ENCODE measurements at places on chromosomes 6 and 20. TPM values are rescaled to one million over a fixed set of nuclear protein-coding genes. Genes with fewer than 3 reads are reported as not detected.

Gene SIRPD
- total RNA-seq, result not detected

DNA sequence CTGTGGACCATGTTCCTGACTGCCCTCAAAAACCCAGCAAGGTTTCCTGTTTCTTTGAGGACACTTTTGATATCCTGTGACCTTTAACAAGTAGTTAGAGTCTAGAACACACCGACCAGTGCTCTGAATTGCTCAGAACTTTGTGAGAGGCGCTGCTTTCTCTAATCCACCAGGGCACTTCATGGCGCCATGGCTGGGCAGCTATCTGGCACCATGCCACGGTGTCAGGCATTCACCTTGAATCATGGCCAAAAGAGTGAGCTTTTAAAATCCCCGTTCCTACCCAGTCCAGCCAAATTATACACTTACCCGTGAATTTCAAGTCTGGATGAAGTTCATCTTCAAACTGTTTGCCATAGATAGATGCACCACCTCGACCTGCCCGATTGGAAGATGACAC is 17.0 kb upstream of the CPNE5 start:
- no peak for DNase-seq

- DNase-seq, result no peak
These were observed 46.1 kb downstream of the HLA-F start for GRCh38 chr6:29769336-29769735.

DNA sequence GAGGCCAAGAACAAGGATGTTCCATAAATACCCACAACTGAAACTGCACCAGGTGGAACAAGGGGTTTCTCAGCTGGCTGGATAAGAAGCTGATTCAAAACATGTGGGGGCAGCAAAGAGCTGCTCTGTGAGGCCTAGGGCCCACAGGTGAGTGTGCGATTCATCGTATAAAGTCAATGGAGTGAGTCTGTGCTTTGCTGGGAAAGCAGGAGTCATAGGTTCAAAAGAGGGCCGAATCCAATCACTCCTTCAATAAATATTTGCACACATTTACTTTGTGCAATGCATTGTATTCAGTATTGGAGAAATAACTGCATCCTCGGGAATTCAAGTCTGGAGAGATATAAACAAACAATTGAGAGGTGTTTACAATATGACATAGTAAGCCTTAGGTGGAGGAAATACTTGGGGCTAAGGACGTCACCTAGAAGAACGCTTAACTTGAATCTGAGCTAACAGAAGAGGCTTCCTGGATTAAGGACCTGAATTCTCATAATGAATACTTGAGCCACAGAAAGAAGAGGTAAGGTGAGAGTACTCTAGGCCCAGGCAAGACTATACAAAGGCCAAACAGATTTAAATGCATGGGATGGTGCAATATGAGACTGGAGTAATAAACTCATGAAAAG is 83.7 kb upstream of the TMEM30A start:
- DNase-seq, result peak; percentile 77

- DNase-seq, result no peak
These were observed 882 bp upstream of the FAM184A start for GRCh38 chr6:119079283-119079809.

GRCh38 chr20:45991616-45992015 is 17.1 kb upstream of the MMP9 start:
- DNase-seq, result no peak

GRCh38 chr6:117513778-117514365 is 31.4 kb downstream of the DCBLD1 start:
- no peak for DNase-seq

DNA sequence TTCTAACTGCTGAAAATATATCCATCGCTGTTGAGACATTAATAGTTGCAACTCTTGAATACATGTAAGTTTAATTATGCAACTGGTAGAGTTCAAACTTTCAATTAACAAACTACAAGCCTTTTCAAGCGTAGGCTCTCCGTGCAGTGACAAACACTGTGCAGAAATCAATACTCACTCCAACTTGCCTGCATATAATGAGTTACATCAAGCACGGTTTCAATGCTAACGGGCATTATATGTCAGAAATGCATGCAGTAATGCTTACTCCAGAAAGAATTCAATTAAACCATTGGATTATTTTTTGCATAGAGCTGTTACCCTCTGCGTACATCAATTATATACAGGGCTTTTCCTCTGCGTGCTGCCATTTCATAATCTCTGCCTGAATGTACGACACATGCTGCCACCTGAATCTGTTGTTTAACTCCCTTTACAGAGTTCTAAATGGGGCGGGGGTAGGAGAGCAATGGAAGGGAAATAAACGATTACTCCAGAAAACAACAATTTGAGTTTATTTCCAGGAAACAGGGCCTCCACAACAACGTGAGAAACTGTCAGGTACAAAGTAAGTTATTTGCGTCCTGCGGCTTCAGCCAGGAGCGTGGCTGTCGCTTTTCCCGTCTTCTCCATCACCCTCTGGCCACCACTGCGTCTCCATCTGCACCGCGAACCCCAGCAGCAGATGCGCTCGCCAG is 1.8 kb downstream of the PTPRK start:
- no peak for DNase-seq

Gene GPX5
- total RNA-seq, result not detected

DNA sequence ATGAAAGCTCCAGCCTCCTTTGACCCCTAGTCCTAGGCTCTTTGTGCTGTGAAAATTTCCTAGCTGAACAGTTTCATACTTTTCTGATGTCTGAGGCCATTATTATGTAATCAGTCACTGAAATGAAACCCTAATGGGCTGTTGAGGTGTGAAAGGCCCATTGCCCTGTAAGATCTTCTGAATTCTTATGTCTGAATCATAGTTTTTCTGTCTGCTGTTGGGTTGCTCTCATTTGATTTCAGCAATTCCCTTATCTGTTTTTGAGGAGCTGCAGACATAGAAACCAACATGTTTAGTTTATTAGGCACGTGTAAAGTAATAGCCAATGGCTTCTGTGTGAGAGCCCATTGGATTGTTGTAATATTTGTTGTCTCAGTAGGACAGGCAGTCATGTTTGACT is 118.1 kb downstream of the EYA4 start:
- no peak for DNase-seq

GRCh38 chr6:144265390-144265789 is 19.7 kb upstream of the UTRN start:
- no peak for DNase-seq

Gene MPC1
- total RNA-seq, result 97.7 TPM

- no peak for DNase-seq
These were observed 283.9 kb upstream of the SUPT3H start for GRCh38 chr6:45661661-45662060.

DNA sequence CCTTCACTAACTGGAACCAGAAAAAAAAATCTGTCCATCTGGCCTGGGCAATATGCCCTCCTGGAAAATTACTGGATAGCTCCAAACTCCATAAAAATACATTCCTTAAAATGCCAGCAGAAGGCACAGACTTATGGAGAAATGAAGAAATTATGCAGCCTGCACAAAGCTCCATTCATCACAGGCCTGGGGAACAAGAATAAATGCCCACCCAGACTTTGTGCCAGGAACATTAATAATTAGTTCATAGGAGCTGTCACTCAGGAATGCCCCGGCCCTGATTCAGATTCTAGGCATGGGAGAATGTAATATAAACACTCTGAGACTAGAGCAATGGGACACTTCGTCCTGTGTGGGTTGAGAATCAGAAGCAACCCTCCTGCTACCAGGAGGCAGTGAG is 199.3 kb downstream of the OTOR start:
- no peak for DNase-seq

Gene LHFPL5
- total RNA-seq, result not detected

DNA sequence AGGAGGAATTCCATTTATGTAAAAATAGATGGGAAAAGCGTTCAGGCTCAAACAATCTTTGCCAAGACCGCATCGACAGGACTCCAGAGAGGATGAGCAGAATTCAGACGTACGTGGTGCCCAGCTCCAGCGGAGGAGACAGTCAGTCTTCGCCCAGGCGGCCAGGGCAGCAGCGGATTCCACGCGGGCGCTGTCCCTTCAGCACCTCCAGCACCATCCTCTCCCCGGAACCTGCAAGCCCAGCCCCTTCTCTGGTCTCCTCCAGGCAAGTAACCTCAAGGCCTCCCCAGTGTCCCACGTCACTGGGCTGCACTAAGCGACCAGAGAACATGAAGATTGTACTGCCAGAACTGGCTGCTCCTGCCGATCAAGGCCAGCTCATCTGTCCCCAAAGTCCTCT is 2.8 kb upstream of the KCNQ2 start:
- DNase-seq, result no peak

- no peak for DNase-seq
These were observed 28.3 kb upstream of the FBXO30 start for GRCh38 chr6:145842693-145843546.

Gene PLN
- total RNA-seq, result 49.6 TPM

Gene CDSN
- total RNA-seq, result not detected

Gene TENT5A
- 2.9 TPM for total RNA-seq

DNA sequence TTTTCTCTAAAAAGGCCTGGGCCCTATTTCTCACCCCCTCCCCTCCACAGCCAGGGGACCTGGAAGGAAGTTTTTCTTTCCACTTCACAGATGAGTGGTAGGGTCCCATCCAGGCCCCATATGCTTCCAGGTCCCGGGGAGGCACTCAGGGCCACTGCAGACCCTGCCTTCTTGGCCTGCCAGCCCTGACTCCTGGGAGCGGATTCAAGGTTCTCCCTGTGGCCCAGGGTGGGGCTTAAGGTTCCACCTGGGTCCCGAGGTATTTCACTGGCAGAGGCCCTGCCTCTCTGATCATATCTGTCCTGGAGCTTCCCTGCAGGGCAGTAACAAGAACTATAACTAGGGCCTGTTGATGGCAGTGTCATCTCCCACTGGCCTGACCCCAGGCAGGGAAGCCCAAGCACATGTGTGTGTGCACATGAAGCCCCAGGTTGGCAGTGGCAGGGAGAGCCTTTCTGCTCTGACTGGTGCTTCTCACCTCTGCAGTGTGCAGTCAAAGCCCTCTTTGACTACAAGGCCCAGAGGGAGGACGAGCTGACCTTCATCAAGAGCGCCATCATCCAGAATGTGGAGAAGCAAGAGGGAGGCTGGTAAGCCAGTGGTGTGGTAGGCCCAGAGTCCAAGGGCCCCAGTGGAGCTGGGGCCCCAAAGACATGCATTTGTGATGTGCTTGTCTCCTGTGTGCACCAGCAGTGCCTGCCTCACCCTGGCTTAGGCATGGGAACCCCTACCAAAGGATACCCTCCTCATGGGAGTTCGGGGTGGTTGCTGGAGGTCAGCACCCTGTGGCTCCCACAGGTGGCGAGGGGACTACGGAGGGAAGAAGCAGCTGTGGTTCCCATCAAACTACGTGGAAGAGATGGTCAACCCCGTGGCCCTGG is 31.2 kb downstream of the PLCG1 start:
- DNase-seq, result peak; percentile 5

- DNase-seq, result no peak
These were observed 44.7 kb upstream of the SLCO4A1 start for GRCh38 chr20:62597416-62598115.

Gene TAAR5
- total RNA-seq, result not detected

DNA sequence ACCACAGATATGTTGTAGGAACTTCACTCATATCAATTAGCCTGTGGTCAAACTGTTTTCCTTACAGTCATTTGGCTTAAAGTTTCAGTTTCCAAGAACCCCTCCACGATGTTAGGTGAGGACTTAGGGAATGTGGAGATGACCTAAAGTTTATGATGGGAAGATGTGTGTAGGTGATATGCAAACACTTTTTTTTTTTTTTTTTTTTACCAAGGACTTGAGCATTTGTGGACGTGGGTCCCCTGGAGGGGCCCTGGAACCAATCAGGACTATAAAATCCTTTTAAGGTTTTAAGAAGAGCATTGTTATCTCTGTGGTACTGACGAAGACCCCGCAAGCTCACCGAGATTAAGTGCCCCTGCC is 478 bp upstream of the MTHFD1L start:
- DNase-seq, result no peak

Gene TRAPPC3L
- not detected for total RNA-seq

Gene UNC5CL
- total RNA-seq, result 0.20 TPM

Gene MAPK13
- total RNA-seq, result 0.82 TPM

DNA sequence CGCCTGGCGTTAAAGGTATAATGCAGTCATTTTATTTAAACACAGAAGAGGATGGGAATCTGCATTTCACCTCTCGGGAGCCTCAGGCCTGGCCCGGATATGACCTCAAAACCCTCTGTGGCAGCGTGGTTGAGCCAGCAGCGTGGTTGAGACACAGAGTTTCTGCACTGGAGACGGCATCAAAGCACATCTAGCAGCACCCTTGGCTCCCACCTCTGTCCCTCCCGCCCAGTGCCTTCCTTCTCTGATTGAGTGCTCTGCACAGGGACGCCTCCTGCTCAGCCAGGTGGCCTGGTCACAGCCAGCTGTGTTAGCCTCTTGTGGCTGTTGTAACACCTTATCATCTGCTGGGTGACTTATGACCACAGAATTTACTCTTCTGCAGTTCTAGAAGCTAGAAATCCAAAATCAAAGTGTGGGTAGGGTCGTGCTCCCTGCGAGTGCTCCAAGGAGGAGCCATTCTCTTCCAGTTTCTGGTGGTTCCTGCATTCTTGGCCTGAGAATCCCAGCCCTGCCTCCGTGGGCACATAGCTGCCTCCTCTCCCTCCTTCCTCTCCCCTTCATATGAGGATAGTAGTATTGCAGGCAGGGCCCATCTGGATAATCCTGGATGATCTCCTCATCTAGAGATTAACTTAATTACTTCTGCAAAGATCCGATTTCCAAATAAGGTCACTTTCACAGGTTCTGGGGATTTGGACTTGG is 156.7 kb downstream of the SYCP2 start:
- DNase-seq, result no peak

Gene ATP6V1G2
- total RNA-seq, result 0.46 TPM

DNA sequence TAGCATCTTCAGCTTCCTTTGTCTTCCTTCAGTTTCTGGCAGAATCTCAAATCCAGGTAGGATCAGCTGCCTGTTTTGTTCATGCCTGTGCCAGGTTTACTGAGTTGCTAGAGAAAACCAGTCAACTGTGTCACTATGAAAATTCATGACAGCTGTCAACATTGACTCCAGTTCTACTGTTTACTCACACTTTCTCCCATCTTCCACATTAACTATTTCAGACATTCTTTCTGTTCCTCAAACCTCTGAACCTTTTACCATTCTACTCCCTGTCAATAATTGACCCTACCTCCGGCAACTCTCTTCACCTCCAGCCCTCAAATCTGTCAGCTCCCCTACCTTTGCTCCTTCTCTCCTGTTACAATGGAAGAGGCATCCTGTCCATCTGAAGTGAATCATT is 8.5 kb downstream of the ENPP4 start:
- DNase-seq, result no peak

GRCh38 chr6:134111062-134111677 is 58.7 kb upstream of the SLC2A12 start:
- DNase-seq, result no peak
